ENCODE measurements at places on chromosomes 2 and 18.
A peak's percentile ranks its signal among the peaks of the same experiment; 100 is the strongest.

DNA sequence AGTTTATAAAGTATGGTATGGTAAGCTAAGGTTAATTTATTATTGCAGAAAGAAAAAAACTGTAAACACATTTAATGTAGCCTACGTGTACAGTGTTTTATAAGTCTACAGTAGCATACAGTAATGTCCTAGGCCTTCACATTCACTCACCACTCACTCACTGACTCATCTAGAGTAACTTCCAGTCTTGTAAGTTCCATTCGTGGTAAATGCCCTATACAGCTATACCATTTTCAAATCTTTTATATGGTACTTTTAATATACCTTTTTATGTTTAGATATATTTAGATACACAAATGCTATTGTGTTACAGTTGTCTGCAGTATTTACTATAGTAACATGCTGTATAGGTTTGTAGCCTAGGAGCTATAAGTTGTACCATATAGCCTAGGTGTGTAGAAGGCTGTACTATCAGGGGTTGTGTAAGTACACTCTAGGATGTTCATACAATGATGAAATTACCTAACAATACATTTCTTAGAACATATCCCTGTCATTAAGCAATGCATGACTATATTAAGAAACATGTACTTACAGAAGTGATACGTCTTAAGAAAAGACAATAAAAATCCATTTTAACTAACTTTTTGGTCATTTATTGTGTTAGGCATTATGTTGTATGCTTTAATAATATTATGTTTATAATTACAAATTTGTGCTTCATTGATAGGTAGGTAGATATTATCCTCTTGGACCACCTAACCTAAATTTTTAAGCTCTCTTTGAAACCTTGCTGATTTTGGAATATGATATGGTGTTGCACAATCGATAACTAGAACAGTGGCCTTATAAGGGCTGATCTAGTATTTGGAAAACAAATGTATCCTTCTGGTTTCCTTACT is 51.9 kb downstream of the VRK2 start:
- peak; percentile 36 for DNase-seq

DNA sequence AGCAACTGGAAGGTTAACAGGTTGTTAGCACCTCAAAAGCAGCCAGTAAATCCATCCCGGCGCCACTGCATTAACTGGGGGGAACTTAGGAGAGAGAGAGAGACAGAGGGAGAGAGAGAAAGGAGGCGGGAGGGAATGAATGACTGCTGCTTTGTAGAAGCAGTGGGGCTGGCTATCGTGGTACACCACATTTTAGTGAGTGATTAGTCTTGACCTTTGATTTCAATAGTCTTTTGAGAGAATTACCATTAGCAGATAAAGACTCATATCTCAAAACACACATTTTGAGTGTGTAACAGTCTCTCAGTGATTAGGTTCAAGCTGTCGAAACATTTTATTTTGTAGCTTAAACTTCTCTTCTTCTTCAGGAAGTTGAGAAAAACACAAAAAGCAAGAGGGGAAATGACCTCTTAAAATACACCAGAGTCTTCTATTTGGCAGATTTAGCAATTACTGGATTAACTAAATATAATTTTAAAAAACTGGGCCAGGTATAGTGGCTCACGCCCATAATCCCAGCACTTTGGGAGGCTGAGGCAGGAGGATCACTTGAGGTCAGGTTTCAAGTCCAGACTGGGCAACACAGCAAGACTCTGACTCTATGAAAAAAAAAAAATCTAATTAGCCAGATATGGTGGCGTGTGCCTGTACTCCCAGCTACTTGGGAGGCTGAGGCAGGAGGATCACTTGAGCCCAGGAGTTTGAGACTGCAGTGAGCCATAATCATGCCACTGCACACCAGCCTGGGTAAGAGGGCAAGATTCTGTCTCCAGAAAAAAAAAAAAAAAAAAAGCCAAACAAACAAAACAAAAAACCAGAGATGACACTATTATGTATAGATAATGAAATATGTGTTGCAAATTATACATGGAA is 22.0 kb upstream of the PNO1 start:
- no peak for DNase-seq

GRCh38 chr18:36625386-36625785 is 203.4 kb downstream of the TPGS2 start:
- DNase-seq, result no peak

- no peak for DNase-seq
Observed at GRCh38 chr2:135219226-135219625, 167.1 kb downstream of the RAB3GAP1 start.

DNA sequence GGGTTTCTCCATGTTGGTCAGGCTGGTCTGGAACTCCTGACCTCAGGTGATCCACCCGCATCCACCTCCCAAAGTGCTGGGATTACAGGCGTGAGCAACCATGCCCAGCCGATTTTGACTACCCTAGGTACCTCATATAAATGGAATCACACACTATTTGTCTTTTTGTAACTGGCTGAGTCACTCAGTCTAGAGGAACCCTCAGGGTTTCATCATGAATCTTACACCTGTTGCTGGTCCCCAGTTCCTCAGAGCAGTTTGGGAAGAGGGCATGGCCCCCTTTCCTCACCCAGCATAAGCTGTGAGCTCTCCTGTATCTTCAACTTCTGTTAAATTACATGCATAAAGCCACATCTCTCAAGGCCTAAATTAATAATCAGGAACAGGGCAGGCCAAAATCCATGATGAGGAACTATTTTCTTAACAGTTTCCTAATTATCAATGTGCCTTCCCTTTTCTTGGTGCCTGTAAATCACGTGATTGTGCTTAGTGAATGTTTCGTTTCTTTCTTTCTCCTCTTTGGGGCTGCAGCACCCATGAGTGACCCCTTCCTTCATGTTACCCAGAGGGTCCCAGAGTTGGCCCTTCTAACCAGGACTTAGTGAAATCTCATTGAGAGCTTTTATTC is 20.9 kb downstream of the DYSF start:
- DNase-seq, result no peak

GRCh38 chr2:219272356-219272755 is 6.8 kb upstream of the DNAJB2 start:
- no peak for DNase-seq

- no peak for DNase-seq
Observed at GRCh38 chr18:46291149-46291548, 187.0 kb downstream of the HAUS1 start.

- no peak for DNase-seq
Observed at GRCh38 chr2:215489288-215489848, 53.5 kb upstream of the FN1 start.

- peak; percentile 97 for DNase-seq
Observed at GRCh38 chr2:229416116-229416694, 145.1 kb upstream of the PID1 start.

- DNase-seq, result no peak
Observed at GRCh38 chr2:8987410-8987809, 16.1 kb downstream of the MBOAT2 start.

DNA sequence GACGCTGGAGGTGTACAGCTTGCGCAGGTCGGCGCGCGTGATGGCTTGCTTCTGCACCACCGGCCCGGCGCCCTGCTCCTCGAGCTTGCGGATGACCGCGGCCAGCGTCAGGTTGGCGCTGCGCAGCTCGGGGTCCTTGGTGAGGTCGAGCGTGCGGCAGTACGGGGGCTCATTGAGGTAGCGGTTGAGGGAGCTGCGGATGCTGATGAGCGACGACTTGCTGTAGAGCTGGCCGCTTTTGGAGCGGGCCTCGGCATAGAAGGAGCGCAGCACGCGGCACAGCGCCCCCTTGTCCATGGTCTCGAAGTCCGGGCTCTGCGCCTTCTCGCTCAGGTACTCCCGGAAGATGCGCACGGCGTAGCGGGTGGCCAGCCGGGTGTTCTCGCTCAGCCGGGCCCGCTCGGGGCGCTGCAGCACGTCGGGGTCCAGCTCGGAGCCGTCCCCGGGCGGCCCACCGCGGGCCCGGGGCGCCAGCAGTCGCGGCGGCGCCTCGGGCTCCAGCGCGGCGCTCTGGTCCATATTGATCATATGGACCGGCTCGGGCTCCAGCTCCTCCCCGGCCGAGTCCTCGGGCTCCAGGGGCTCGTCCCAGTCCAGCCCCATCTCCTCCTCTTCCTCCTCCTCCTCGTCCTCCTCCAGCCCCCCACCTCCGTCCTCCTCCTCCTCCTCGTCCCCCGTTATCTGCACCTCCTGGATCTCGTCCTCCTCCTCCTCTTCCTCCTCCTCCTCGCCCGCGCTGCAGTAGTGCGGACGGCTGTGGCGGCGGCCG is 523 bp downstream of the KCTD1 start:
- DNase-seq, result peak; percentile 58

DNA sequence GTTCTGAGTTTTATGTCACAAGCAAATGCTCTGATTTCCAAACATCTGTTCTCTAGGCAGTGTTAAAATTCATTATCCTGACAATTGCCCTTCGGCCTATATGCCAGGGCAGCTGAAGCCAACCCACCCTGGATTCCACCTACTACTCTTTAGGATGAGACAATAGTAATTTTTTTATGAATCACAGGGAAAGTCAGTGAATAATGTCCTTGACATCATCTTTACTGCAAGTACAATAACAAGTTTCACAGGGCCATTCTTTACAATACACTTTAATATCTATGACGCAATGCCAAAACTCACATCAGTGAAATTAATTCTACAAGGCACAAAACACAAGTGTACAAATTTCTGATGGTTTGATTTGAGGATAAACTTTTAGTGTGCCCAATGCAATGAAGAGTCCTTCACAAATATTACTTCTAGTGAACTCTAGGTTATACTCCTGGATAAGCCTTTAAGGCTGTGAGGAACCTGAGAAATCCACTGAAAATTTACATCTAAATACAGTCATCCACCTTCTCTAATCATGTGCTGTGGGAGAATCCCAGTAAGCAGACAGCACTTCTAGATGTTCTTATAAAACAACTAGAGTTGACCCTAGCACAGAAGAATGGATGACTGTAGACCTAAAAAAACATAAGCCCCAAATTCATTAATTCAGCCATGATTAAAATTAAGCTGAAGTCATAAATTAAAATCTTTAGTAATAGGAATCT is 77.3 kb upstream of the CTLA4 start:
- DNase-seq, result peak; percentile 62

DNA sequence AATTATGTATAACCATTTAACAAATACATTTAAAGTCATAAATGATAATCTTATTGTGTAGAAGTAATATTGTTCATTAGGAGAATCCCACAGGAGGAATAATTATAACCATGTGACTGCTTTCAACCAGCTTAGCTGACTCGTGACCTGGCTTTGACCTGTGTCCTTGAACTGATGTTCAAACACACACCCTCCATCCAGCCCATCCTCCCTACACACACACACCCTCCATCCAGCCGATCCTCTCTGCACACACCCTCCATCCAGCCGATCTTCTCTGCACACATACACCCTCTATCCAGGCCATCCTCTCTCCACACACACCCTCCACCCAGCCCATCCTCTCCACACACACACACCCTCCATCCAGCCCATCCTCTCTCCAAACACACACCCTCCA is 83.5 kb downstream of the EIPR1 start:
- DNase-seq, result no peak

- DNase-seq, result no peak
Observed at GRCh38 chr2:174122185-174122584, 126.1 kb downstream of the OLA1 start.

- peak; percentile 66 for DNase-seq
Observed at GRCh38 chr18:3148930-3149535, 70.7 kb downstream of the MYOM1 start.

- no peak for DNase-seq
Observed at GRCh38 chr2:228433721-228434120, 252.2 kb upstream of the SPHKAP start.

- no peak for DNase-seq
Observed at GRCh38 chr2:227661827-227662226, 4.8 kb upstream of the SCYGR5 start.

DNA sequence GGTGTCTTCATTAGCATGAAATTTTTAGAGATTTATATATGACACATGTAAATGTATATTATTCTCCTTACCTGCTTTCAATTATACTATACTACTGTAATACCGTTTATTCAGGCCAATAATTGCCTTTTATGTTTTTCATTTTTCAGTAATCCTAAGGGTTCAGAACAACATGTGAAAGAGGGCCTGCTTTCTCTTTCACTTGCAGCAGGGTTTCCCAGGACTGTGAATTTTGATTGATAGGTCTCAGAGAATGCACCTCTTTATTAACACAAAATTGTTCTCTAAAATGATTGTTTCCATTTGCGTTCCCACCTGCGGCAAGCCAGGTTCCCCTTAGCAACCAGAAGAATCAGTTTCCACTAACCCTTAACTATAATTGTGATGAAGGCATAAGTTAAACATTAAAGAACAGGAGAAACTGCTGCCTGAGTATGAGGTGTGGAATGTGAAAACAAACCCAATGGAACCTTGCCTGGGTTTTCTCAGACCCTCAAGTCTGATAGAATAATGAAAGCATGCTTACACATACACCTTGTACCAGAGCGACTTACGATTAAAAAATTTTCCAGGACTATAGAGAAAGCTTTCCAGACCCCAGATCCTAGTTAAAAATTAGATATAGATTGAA is 1591.2 kb upstream of the LRRTM1 start:
- DNase-seq, result no peak

DNA sequence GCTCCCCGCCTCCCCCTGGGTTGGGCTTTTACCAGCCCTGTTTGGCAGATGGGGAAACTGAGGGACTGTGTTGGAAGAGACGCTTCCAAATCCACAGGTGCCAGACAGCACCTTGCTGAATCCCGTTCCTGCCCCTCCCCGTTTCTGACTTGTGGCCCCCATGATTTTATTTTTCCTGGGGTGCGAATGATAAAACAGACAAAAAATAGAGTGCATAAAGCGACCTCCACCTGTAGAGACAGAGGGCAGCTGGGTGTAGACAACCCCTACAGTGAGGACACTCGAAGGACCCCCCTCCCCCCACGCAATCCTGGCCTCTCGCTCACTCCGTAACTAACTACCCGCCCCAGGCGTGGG is 2.2 kb upstream of the CTDSP1 start:
- DNase-seq, result no peak

DNA sequence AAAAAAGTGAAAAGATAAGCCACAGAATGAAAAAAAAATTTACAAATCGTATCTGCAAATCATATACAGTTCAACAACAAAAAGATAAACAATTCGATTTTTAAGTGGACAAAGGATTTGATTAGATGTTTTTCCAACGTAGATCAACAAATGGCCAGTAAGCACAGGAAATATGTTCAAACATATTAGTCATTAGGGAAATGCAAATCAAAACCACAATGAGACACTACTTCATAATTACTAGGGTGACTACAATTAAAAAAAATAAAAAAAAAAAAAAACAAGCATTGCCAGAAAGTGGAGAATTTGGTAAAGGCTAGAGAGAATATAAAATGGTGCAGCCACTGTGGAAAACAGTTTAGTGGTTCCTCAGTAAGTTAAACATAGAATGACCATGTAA is 38.3 kb upstream of the RNU4ATAC start:
- DNase-seq, result no peak

All from skeletal muscle cell (primary cell).